Activated naive CD4-positive, alpha-beta T cell treated with anti-CD3 and anti-CD28 coated beads, Interleukin-2, amount 50 U/mL, for 16 hours (primary cell): ENCODE measurements at places on chromosomes 7 and 10.

DNA sequence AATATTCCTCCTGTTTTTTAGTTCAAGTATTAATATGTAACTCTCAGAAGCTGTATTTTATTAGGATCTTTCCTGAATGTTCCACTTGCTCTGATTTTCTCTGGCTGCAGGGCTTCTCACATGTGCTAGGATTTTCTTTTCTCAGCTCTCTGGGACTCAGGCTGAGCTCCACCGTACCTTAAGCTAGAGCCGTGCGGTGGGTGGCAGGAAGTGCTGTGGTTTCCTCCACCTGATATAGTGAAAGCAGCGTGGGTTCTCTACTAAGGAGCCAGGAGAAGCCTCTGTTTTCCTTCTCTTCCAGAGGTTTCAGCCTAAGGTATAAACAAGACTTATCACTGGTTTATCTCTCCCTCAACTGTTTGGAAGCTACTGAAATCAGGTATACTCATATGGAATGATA, 433.6 kb downstream of the NRG3 start:
- no peak for DNase-seq

GRCh38 chr10:95941115-95941514, 33.3 kb downstream of the CC2D2B start:
- DNase-seq: no peak

GRCh38 chr10:72298592-72299519, 25.1 kb downstream of the DDIT4 start:
- DNase-seq: no peak

GRCh38 chr10:22701132-22701826, 13.1 kb downstream of the PIP4K2A start:
- DNase-seq: no peak

DNA sequence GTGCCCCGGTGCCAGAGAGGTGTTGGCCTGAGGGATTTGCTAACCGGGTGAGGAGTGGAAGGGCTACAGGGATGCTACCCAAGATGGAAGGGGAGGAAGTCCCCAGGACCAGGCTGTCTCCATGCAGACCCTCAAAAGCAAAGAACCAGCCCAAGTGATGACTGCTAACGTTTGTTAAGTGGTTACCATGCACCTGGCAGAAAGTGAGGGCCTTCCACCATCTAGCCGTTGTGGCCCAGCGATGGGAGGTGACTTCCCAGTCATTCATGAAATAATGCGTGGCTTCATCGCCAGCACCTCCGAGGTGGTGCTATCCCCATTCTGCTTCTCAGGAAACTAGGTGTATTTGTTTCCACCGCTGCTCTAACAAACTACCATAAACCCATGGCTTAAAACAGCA, 86.8 kb upstream of the LANCL2 start:
- no peak for DNase-seq

DNA sequence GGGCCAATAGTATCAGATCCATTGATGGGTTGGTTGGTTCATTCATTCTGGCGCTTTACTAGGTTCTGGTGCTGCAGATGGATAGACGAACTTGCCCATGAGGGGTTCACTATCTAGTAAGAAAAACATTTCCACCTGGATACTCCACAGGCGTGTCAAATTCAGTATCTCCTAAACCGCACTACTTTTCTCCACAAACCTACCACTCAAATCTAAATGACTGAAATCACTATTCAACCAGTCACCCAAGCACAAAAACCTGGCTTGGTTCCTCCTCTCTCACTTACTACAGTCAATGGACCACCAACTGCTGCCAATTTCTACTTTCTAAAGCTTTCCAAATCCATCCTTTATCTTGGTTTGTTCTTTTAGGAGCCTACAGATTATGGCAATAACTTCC, 572 bp downstream of the AGK start:
- no peak for DNase-seq

DNA sequence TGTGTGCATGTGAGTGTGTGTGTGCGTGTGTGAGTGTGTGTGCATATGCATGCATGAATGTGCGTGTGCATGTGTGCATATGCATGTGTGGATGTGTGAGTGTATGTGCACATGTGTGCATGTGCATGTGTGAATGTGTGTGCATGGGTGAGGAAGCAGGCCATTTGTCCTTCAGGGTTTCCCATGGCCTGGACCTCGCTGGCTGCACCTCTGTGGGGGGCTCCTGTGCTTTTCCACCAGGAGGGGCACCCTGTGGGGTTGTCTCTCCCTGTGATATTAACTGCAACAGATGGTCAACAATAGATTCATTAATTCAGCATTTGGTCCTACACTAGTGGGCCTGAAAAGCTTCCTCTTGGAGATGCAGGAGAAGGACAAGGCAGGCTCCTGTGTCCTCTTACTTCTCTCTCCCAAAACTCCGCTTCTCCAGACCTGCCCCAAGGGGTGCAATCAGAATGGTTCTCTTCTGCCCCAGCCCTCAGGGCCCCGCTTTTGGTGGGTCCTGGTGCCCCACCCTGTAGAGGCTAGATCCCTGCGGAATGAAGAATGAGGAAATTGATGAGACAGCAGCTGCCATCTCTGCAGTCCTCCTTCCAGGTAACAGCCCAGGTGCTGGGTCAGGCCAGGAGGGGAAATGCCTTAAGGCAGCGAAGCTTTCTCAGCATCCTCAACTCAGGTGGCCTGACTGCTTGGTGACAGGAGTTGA, 41.5 kb upstream of the NUB1 start:
- no peak for DNase-seq

DNA sequence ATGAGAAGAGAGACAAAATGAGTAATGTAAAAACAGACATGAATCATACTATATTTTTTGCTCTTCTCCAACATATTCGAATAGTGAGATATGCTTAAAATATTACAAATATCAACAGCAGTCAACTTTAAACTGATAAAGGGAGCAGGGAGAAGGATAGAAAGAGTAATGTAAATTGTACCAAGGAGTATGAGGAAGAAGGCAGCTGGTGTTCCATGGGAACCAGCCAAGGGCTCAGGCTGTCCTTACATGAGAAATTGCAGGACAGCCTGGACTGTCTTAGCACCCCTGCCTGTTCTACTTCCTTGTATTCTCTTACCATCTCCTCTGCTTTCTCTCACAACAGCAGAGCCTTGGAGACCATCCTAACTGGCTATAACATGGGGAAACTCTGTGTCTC, 128.7 kb downstream of the TSPAN12 start:
- DNase-seq: no peak

GRCh38 chr7:1401011-1401410, 58.3 kb downstream of the MICALL2 start:
- no peak for DNase-seq

DNA sequence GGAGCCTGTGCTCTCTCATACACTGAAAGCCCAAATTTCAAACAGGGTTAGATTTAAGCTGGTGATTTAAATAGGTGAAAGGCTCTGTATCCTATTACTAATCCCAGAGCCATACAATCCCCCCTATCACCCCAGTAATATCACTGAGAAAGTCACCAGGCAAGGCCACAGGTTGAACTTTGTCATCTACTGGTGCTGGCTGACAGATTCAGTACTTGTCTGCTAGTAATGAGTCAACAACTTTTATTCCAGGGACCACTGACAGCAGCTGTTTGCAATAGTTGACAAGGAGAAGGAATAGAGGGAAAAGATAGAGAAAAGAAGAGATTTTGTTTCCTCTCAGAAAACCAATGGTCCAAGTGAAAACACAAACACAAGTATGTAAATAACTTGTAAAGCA, 10.4 kb downstream of the ASB15 start:
- no peak for DNase-seq

DNA sequence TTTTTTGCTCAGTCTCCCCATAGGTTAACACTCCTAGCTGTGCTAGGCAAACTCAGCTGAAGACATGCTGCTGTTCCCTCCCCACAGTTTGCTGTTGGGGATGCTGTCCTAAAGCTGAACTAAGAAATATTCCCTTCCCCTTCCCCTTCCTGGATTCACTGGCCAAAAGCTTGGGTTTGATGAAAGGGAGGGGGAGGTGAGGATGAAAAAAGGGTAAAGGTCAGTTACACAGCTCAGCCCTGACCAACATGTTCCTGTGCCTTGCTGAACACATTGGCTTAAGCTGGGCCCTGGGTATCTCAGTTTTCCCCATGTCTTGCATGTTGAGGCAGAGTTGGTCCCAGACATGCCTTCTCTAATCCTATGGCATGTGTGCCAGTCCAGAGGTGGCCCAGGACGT, 15.3 kb downstream of the CCM2 start:
- no peak for DNase-seq

DNA sequence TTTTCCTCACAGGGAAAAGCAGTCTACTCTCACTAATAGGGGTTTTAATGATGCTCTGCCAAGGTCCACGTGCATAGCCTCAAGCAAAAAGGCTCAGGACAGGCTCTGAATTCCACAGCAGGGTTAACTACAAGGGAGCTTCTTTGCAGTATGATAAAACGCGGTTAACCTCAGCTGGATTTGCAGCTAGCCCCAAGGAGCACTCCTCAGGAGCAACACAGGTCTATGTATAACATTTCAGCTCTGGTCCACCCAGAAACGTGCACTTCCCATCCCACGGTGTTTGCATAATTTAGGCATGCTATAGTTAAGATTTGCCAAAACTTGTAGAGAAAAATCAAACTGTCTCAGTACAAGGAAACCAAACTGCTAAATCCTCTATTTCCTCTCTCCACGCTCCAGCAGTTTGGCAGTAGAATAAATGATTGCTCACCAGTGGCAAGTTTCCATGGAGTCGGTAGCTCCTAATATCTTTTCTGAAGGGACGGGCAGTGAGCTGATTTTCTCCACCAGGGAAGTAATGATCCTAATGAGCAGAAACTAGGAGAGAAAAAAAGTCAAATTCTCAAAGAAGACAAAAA, 13.1 kb upstream of the ASB4 start:
- DNase-seq: no peak
